ENCODE measurements at places on chromosomes 5 and 9.

GRCh38 chr9:99066571-99066970 lies 38.3 kb upstream of the TGFBR1 start:
- no peak for DNase-seq

GRCh38 chr9:124032247-124032646 lies 20.7 kb downstream of the LHX2 start:
- DNase-seq: no peak

DNA sequence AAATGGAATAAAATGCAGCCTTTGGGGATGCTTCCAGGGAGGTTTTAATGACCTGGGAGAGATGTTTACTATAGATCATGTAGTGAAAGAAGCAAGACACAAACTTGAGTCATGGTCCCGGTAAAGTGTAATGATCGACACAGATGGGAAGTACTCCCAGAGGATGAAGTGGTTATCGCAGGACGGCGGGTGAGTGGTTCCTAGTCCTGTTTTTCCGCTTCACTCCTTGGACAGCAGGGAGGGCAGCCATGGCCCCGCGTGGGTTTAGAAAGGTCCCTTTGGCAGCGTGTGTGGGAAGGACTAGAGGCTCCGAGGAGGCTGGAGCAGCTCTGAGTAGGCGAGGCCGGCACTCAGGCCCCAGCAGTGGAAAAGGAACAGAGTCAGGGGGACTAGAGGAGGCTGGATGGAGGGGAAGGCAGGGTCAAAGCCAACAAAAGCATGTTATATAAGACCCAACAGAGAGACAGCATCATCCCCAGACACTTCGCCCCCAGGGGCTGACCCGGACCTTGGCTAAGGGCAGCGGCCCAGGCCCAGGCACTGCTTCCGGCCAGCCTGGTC lies 49.2 kb upstream of the STXBP1 start:
- no peak for DNase-seq

GRCh38 chr5:57804505-57804904 lies 321.9 kb upstream of the ACTBL2 start:
- DNase-seq: no peak

Measured in stimulated activated CD4-positive, alpha-beta T cell treated with anti-CD3 and anti-CD28 coated beads, Interleukin-15, amount 100 ng/mL, for 1 hour (primary cell).